Gastrocnemius medialis (tissue), 4 donors: ENCODE measurements at places on chromosomes 7 and 10. TPM values are rescaled to one million over a fixed set of nuclear protein-coding genes. Genes with fewer than 3 reads are reported as not detected.
A peak's percentile ranks its signal among the peaks of the same experiment; 100 is the strongest.

Gene CXCL12
- 8.6 TPM for total RNA-seq

Gene ACBD7
- not detected for total RNA-seq

Gene FLNC
- total RNA-seq: 1,817 TPM

Gene EN2
- total RNA-seq: 0.31 TPM

Gene LIPM
- not detected for total RNA-seq

DNA sequence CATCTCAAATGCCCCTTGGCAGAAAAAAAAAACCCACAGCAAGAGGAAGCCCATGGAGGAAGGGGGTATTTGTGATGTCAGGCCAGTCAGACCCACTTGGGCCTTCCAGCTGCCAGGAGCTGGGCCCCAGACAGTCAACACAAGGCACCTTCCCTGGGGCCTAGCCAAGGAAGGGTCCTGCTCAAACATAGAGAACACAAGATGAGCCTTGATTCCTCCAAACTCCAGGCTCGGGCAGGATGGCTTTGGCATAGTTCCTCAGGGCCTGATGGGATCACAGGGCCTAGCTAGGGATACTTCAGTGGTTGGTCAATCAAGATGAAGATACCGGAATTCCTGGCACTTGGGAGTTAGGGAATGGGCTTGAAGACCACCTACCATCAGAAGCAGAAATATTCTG lies 30.8 kb downstream of the DPCD start:
- H3K4me1 ChIP-seq: no peaks in the 10 kb centered on the region
- no peaks in the 10 kb centered on the region for H3K27me3 ChIP-seq
- no peak for DNase-seq
- no peak overlapping the region for H3K4me3 ChIP-seq
- H3K27ac ChIP-seq: no peak overlapping the region
- no peaks in the 10 kb centered on the region for H3K36me3 ChIP-seq

- H3K27me3 ChIP-seq: no peaks in the 10 kb centered on the region
- H3K4me1 ChIP-seq: peaks cover 16% of the 10 kb centered on the region
- no peak overlapping the region for H3K27ac ChIP-seq
- DNase-seq: no peak
- H3K4me3 ChIP-seq: no peak overlapping the region
- no peaks in the 10 kb centered on the region for H3K36me3 ChIP-seq
Observed at GRCh38 chr10:31581741-31582323, 262.8 kb downstream of the ZEB1 start.

- no peak for DNase-seq
- peaks cover 21% of the 10 kb centered on the region for H3K4me1 ChIP-seq
- no peaks in the 10 kb centered on the region for H3K27me3 ChIP-seq
- no peak overlapping the region for H3K27ac ChIP-seq
- no peaks in the 10 kb centered on the region for H3K36me3 ChIP-seq
- no peak overlapping the region for H3K4me3 ChIP-seq
Observed at GRCh38 chr7:37930226-37930948, 9.9 kb downstream of the EPDR1 start.

DNA sequence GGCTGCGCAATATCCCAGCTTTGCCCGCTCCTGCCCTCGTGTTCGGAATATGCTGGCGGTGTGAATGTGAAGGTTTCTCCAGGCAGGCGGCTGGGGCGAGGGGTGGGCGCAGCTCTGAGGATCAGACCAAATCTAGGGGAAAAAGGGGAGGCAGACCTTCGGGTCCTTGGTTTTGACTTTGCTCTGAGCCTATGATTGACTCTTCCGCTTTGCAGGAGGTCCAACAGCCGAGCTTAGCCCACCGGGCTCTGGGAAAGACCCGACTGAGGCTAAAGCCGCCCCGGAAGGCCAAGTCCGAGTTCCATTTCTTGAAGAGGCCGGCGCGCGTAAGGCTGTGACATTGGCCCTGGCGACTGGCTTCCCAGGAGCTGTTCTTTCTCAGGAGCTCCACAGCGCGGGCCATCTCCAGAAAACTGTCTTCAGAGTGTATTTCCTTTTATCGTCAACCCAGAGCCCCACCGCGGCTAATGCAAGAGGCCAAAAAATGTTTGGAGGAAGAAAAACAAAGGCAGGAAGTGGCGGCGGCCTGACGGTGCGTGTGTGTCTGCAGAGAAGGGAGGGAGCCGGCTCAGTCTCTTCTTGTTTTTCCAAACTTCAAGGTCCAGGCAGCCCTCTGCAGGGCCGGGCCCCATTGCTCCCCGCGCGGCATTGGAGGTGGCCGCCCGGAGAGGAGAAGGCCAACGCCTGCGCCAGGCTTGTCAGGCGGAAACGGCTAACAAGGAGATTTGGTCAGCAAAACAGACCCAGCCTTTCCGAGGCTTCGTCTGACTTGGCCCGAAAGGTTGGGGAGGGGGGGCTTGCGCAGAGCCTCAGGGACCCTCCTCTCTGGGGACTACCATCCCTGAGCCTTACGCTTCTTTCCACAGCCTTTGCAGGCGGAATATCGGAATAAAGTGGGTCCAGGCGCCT lies 3.6 kb upstream of the HOXA11 start:
- peak overlapping the region; percentile 90 for H3K27ac ChIP-seq
- peaks cover 6% of the 10 kb centered on the region for H3K27me3 ChIP-seq
- peak overlapping the region; percentile 58 for H3K4me3 ChIP-seq
- no peak for DNase-seq
- H3K36me3 ChIP-seq: no peaks in the 10 kb centered on the region
- H3K4me1 ChIP-seq: peaks cover 38% of the 10 kb centered on the region

DNA sequence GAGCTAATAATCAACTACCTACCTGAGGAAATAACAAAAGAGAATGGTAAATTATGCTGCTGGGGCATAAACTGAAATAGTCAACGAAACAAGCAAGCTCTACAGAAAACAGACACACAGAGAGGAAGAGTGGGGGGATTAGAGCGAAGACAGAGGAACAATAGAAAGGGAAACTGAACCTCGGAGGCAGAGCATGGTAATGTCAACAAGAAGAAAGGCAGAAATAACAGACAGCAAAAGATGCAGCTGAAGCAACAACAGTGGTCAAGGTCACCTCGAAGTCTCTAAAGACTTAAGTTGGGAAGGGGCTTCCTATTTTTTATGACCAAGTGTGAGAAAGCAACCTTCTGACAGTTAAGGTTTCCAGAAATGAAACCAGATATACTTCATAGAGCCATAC lies 177.0 kb downstream of the ZNF438 start:
- H3K4me1 ChIP-seq: peaks cover 36% of the 10 kb centered on the region
- H3K27ac ChIP-seq: no peak overlapping the region
- H3K36me3 ChIP-seq: no peaks in the 10 kb centered on the region
- H3K4me3 ChIP-seq: no peak overlapping the region

GRCh38 chr7:85095806-85096205 lies 91.0 kb downstream of the SEMA3D start:
- H3K4me3 ChIP-seq: no peak overlapping the region
- H3K27me3 ChIP-seq: no peaks in the 10 kb centered on the region
- no peaks in the 10 kb centered on the region for H3K4me1 ChIP-seq

DNA sequence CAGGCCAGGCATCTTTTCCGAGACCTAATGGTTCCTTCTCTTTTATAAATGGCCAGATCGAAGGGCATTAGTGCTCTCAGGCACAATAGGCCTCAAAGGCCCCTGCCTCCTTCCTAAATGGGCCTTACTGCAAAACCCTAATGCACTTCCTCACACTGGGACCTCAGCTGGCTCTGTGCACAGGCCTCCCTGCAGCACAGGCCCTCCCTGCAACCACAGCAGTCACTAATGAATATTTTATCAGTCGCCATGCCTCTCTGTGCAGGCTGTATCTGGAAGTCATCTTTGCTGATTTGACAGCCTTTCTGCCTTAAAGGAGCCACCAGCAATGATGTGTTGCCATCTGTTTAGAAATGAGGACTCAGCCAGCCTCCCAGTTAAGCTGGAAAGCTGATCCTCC lies 54.9 kb upstream of the SDK1 start:
- no peak overlapping the region for H3K27ac ChIP-seq
- H3K27me3 ChIP-seq: no peaks in the 10 kb centered on the region
- no peak overlapping the region for H3K4me3 ChIP-seq
- H3K4me1 ChIP-seq: no peaks in the 10 kb centered on the region
- no peaks in the 10 kb centered on the region for H3K36me3 ChIP-seq

- H3K4me1 ChIP-seq: peaks cover 4% of the 10 kb centered on the region
- no peaks in the 10 kb centered on the region for H3K27me3 ChIP-seq
- DNase-seq: no peak
- H3K27ac ChIP-seq: peak overlapping the region; percentile 54
Observed at GRCh38 chr7:143279186-143280098, 5.3 kb upstream of the TMEM139 start.
